ENCODE measurements at places on chromosomes 7 and 10.
A peak's percentile ranks its signal among the peaks of the same experiment; 100 is the strongest.

DNA sequence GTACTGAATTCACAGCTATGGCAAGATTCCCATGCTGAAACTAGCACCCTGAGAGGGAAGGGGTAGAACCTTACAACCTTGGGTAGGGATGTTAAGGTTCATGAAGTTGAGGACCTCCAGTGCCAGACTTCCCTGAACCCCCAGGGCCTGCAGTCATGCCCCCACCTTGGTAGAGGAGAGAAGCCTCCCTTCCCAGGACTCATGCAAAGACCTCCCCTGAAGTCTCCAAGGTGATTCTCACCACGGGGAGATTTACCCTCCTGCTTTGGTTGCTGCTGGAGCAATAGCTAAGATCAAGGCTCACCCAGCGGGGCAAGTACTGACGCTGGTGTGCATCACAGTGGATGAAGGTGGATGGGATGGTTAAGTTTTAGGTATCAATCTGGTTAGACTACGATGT lies 49.1 kb upstream of the PFKP start:
- DNase-seq, result no peak

- DNase-seq, result peak; percentile 31
Measured at GRCh38 chr10:78458983-78459638, 425.4 kb downstream of the RPS24 start.

- no peak for DNase-seq
Measured at GRCh38 chr7:114931656-114932011, 9.7 kb downstream of the MDFIC start.

DNA sequence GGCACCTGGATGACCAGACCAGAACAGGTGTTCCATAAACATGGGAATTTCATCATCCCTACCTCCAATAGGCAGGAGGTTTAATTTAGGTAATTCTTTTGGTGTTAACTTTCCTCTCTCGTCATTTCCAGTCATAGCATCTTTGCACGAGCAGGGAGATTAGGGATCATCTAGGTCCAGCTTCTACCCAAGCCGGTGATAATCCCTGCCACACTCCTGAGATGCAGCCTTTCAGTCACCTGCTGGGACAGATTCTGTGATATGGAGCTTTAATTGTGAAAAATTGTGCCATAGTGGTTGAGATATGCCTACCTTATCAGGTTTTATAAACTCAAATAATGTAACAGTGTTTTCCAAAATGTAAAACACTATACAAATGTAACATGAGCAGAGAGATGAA lies 191.8 kb upstream of the AOAH start:
- DNase-seq, result no peak

All from HTR-8/SVneo (cell line).